NCI-H774 (cell line): ENCODE measurements at places on chromosomes 2 and 18.

- DNase-seq = no peak
Observed at GRCh38 chr18:9994701-9995235, 81.0 kb downstream of the VAPA start.

- no peak for DNase-seq
Observed at GRCh38 chr2:216860426-216861137, 718 bp upstream of the TNP1 start.

- no peak for DNase-seq
Observed at GRCh38 chr18:55522011-55522410, 66.0 kb downstream of the TCF4 start.

DNA sequence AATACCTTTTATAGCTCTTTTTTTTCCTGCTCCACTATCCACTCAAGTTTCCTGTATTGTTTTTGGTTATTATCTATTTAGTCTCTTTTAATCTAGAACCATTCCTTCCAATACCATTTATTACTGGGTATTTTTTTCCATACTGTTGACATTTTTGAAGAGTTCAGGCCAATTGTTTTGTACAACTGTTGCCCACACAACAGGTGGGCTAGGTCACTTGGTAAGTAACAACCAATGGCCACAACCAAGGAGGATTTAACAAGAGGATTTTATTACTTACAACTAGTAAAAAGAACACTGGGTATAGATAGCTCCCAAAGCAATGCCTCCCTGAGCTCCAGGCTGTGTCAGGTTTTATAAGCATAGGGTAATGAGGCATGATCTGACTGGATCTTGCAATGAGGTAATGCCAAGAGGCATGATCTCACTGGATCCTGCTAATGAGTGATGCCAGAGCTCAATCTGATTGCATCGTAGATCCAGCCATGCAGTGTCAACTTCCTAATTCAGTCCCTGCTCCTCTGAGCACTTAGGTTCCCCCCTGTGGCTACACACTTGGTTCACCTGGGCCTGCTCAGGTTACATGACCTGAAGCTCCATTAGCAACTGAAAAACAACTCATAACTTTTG lies 7.1 kb upstream of the CEP68 start:
- no peak for DNase-seq

- no peak for DNase-seq
Observed at GRCh38 chr2:145617906-145618305, 1098.0 kb upstream of the ZEB2 start.

GRCh38 chr2:230890646-230891045 lies 25.9 kb downstream of the ITM2C start:
- DNase-seq = no peak

- no peak for DNase-seq
Observed at GRCh38 chr2:209463226-209463625, 39.4 kb downstream of the MAP2 start.

- DNase-seq = no peak
Observed at GRCh38 chr18:48896875-48897511, 53.8 kb downstream of the SMAD7 start.

- no peak for DNase-seq
Observed at GRCh38 chr2:172011812-172012575, 12.2 kb downstream of the METAP1D start.

GRCh38 chr2:133334923-133335322 lies 233.3 kb downstream of the NCKAP5 start:
- no peak for DNase-seq

DNA sequence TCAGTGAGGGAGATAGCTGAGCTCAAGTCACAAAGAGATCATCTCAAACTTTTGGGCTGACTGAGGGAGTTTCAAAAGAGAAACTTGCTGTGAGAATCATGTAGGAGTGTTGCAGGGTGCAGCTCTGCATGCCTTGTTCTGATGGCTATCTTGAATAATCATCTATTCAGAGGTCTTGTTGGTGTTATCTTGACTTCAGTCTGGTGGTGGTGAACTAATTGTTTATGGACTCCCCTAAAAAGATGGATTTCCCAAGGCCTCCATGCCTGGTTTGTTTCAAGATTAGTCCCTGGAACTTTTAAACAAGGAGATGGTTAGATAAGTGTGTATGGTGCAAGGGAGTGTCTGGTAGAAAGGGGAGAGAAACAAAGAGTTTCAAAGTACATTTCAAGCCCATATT lies 29.8 kb downstream of the SLC39A6 start:
- no peak for DNase-seq

DNA sequence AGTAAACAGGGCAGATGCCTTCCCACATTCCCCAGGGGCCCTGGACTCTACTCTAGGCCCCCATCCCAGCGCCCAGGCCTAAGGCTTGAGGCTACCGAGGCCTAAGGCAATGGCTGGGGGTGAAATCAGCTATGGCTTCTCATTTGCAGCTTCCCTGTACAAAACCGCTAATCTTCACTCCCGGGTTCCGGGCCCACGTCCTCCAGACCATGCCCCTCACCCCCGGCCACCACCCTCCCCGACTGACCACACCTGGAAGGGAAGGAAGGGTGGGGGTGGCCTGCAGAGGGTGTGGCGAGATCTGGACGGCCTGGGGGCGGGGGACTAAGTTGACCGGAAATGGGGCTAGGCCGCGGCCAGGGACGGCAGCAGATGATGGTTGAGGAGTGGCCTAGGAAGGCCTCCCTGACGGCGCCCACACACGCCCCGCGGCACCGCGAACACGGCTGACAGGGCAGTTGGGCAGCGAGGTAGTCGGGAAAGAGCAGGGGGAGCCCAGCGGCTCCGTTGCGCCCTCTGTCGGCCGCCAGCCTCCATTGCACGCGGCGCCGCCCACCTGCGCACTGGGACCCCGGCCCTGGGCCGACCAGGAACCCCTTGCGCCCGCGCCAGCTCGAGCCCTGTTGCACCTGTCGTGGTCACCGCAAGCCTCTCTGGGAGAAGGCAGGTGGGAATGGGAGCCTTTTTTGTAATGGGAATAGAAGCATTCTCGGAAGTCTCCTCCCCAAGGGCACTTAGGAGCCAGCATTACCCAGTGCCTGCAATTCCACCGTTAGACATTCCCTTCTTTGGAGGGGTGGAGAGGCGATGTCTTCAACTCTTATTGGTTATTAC lies 117.1 kb upstream of the STPG4 start:
- DNase-seq = peak; percentile 48
